Sigmoid colon (tissue), 7 donors: ENCODE measurements at places on chromosomes 2 and 18. TPM values are rescaled to one million over a fixed set of nuclear protein-coding genes. Genes with fewer than 3 reads are reported as not detected.
A peak's percentile ranks its signal among the peaks of the same experiment; 100 is the strongest.

- H3K27ac ChIP-seq, result peak overlapping the region; percentile 80
- H3K4me3 ChIP-seq, result no peak overlapping the region
- DNase-seq, result no peak
- peaks cover 18% of the 10 kb centered on the region for H3K36me3 ChIP-seq
- H3K4me1 ChIP-seq, result peaks cover 75% of the 10 kb centered on the region
- H3K27me3 ChIP-seq, result no peaks in the 10 kb centered on the region
These were observed 93.6 kb downstream of the MTCL1 start for GRCh38 chr18:8799001-8799400.

DNA sequence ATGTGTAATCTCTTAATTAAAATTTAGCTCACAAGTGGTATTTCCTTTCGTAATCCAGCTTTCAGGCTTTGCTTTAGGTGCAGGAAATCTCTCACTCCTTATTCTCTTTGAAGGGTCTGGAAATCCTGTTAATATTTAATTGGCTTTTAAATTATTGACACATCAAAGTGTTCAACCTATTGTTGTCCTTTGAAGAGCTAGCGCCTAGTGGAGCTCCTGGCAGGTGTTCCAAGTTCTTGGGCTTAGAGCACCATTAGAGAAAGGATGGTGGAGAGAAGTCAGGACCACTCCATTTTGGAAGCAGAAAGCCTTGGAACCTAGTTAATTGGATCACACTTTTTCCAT lies 92.4 kb downstream of the CABLES1 start:
- no peaks in the 10 kb centered on the region for H3K36me3 ChIP-seq
- peak overlapping the region; percentile 82 for H3K27ac ChIP-seq
- no peaks in the 10 kb centered on the region for H3K27me3 ChIP-seq
- H3K4me3 ChIP-seq, result no peak overlapping the region
- no peak for DNase-seq

Gene PIK3C3
- 28.2 TPM for polyA plus RNA-seq

GRCh38 chr2:206692971-206693370 lies 25.2 kb downstream of the DYTN start:
- H3K4me1 ChIP-seq, result no peaks in the 10 kb centered on the region
- no peak overlapping the region for H3K27ac ChIP-seq
- H3K4me3 ChIP-seq, result no peak overlapping the region
- DNase-seq, result no peak
- H3K36me3 ChIP-seq, result no peaks in the 10 kb centered on the region

Gene GALNT14
- 2.3 TPM for polyA plus RNA-seq

Gene CDCA7
- polyA plus RNA-seq, result 13.4 TPM

Gene ABCG8
- polyA plus RNA-seq, result under 0.01 TPM

- no peaks in the 10 kb centered on the region for H3K36me3 ChIP-seq
- H3K4me1 ChIP-seq, result no peaks in the 10 kb centered on the region
- DNase-seq, result no peak
- no peak overlapping the region for H3K27ac ChIP-seq
These were observed 459.4 kb upstream of the UBE2E3 start for GRCh38 chr2:180520921-180521581.

DNA sequence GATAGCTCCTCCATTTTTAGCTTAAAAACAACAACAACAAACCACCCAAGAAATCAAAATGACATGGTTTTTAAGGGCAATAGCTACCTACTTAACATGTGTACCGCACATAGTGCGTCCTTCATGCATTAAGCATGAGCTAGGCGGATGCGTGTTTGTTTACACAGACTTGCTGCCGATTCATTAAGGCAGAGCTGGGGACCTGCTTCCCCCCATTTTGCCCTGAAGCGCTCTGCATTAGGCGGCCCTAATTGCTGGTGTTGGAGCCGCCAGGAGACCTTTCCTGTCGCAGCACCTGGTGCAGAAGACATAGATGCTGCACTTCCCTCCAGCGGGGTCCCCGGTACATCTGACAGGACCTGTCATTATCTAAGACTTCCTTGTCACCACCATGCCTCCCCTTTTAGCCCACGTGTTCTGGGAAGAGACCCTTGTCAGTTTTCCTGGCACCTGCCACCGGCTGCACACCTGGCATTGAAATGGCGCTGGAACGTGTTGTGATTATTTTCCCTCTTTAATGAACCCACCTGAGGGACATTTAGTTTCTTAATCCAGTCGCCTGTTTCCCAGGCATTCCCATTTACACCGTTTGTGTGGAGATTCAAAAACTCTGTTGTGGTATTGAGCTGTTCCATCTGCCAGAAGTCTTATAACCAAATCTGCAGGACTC lies 261.1 kb upstream of the RAB12 start:
- no peaks in the 10 kb centered on the region for H3K4me1 ChIP-seq
- H3K27me3 ChIP-seq, result no peaks in the 10 kb centered on the region
- no peaks in the 10 kb centered on the region for H3K36me3 ChIP-seq
- no peak overlapping the region for H3K4me3 ChIP-seq

DNA sequence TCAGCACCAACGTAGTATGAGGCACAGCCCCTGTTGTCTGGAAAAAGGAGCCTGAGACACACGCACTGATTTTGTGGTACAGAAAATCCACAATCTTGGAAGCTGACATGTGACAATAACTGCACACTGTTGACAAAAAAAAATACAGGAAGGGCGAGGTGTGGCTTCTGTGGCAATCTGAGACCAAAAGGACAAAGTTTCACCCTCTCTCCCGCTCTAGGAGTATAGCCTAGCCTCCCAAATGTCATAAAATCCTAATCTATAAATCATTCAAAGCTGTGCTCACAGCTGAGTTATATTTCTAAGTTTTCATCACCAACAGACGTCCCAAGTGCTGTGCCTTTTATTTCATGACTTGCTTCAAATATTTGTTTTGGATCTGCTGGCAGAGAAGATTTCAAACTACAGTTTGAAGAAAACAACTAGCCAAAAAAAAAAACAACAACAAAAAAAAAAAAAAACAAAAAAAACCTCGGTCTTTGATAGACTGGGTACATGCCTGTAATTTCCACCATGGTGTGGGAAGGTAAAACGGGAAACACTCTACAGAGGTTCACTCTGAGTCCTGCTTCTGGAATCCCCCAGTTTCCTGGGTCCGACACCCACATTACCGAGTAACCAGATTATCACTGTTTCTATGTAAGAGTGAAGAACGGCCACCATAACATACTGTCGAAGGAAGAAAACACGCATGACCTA lies 61.0 kb downstream of the C2orf76 start:
- peak overlapping the region; percentile 44 for H3K27ac ChIP-seq
- H3K4me3 ChIP-seq, result peak overlapping the region; percentile 13
- H3K4me1 ChIP-seq, result peaks cover 20% of the 10 kb centered on the region
- DNase-seq, result no peak

- no peaks in the 10 kb centered on the region for H3K27me3 ChIP-seq
- H3K27ac ChIP-seq, result peak overlapping the region; percentile 43
- no peak overlapping the region for H3K4me3 ChIP-seq
These were observed 13.9 kb downstream of the HDAC4 start for GRCh38 chr2:239386872-239387445.

GRCh38 chr2:109369671-109370191 lies 240.7 kb downstream of the SH3RF3 start:
- H3K27me3 ChIP-seq, result no peaks in the 10 kb centered on the region
- no peak overlapping the region for H3K27ac ChIP-seq
- H3K36me3 ChIP-seq, result peaks cover 11% of the 10 kb centered on the region
- H3K4me1 ChIP-seq, result no peaks in the 10 kb centered on the region

- DNase-seq, result no peak
- no peak overlapping the region for H3K4me3 ChIP-seq
- no peaks in the 10 kb centered on the region for H3K4me1 ChIP-seq
- no peaks in the 10 kb centered on the region for H3K36me3 ChIP-seq
- H3K27me3 ChIP-seq, result peaks cover 5% of the 10 kb centered on the region
- H3K27ac ChIP-seq, result no peak overlapping the region
These were observed 80.1 kb downstream of the XDH start for GRCh38 chr2:31334311-31335026.

DNA sequence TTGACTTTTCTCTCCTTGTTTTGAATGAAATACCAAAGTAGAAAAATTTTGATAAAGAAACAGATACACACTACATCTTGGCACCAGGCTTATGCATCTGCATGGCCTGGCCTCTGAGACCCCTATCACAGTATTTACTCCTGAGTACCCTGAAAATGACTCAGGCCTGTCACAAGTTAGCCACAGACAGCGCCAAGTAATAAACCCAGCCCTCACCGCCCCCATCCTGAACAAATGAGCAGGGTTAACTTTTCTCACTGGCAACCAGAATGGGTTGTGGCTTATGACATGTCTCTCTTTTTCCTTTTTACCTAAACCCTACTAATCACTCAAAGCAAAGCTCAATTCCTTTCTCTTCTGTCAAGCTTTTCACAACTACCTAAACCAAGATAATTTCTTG lies 35.3 kb downstream of the SPRED2 start:
- peak overlapping the region; percentile 21 for H3K27ac ChIP-seq
- no peak for DNase-seq
- no peaks in the 10 kb centered on the region for H3K4me1 ChIP-seq
- H3K36me3 ChIP-seq, result no peaks in the 10 kb centered on the region

- H3K4me1 ChIP-seq, result no peaks in the 10 kb centered on the region
- H3K4me3 ChIP-seq, result no peak overlapping the region
- no peaks in the 10 kb centered on the region for H3K27me3 ChIP-seq
These were observed 113.4 kb upstream of the WDSUB1 start for GRCh38 chr2:159399716-159400415.

DNA sequence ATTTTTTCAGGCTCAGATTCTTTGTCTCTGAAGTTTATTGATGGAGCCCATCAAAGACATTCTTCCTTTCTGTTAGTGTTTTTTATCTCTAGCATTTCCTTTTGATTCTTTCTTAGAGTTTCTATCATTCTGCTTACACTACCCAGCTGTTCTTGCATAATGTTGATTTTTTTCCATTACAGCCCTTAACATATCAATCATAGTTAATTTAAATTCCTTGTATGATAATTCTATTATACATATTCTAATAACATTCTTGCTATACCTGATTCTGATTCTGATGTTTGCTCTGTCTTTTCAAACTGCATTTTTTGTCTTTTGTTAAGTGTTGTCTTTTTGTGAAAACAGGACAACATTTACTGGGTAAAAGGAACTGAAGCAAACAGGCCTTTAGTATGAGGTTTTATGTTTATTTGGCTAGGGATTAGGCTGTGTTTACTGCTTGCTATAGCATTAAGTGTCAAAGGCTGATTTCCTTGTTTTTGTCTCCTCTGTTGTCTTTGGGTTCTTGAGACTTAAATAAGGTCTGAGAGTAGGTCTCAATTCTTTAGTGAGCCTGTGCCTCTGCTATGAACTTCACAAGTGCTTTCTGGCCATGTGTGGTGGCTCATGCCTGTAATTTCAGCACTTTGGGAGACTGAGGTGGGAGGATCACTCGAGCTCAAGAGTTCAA lies 8.0 kb upstream of the STAM2 start:
- no peak for DNase-seq
- H3K4me3 ChIP-seq, result no peak overlapping the region
- no peaks in the 10 kb centered on the region for H3K36me3 ChIP-seq
- H3K27ac ChIP-seq, result no peak overlapping the region

DNA sequence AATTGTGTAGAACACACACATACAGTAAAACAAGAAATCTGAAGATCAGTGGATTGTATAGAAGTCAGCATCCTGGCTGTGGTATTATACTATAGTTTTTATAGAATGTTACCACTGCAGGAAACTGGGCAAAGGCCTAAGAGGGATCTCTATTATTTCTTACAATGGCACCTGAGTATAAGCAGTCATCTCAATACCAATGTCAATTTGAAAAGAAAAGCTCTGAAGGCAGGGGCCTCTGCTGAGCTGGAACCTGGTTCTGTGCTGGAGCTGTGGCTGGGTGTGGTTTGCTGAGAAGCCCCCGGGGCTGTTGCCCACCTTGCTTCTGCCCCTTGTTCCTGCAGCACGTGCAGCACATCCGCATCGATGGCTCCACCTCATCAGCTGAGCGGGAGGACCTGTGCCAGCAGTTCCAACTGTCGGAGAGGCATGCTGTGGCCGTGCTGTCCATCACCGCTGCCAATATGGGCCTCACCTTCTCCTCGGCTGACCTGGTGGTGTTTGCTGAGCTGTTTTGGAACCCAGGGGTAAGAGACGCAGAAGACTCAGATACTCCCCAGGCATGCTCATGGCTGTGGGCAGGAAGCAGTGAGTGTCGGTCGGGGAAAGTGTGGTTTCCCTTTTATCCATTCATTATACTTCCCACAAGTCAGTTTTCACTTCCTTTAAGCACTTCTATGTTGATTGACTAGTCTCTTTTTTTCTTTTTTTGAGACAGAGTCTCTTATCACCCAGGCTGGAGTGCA lies 23.5 kb upstream of the RPL37A start:
- H3K4me1 ChIP-seq, result no peaks in the 10 kb centered on the region
- no peak overlapping the region for H3K4me3 ChIP-seq
- H3K27ac ChIP-seq, result no peak overlapping the region
- H3K27me3 ChIP-seq, result no peaks in the 10 kb centered on the region

GRCh38 chr2:36255863-36256262 lies 99.7 kb upstream of the CRIM1 start:
- no peak for DNase-seq
- H3K27ac ChIP-seq, result no peak overlapping the region
- H3K4me1 ChIP-seq, result no peaks in the 10 kb centered on the region
- H3K4me3 ChIP-seq, result no peak overlapping the region
- no peaks in the 10 kb centered on the region for H3K27me3 ChIP-seq

Gene CYBRD1
- polyA plus RNA-seq, result 7.6 TPM

Gene SP5
- polyA plus RNA-seq, result 0.82 TPM

Gene CCDC85A
- polyA plus RNA-seq, result not detected

- no peaks in the 10 kb centered on the region for H3K27me3 ChIP-seq
- H3K27ac ChIP-seq, result no peak overlapping the region
- no peaks in the 10 kb centered on the region for H3K36me3 ChIP-seq
These were observed 6.5 kb downstream of the PIAS2 start for GRCh38 chr18:46910856-46911255.

- H3K36me3 ChIP-seq, result no peaks in the 10 kb centered on the region
- no peak overlapping the region for H3K27ac ChIP-seq
- H3K27me3 ChIP-seq, result no peaks in the 10 kb centered on the region
- no peak overlapping the region for H3K4me3 ChIP-seq
These were observed 1849.9 kb upstream of the CELF4 start for GRCh38 chr18:39415471-39415870.

Gene CFAP65
- polyA plus RNA-seq, result 0.10 TPM

Gene SULT1C4
- 0.60 TPM for polyA plus RNA-seq
